ENCODE measurements at places on chromosomes 6 and 20. TPM values are rescaled to one million over a fixed set of nuclear protein-coding genes. Genes with fewer than 3 reads are reported as not detected.

The KHDC1L gene
- total RNA-seq = not detected

The LY6G6C gene
- total RNA-seq = not detected

The ANKRD66 gene
- total RNA-seq = not detected

The PHF20 gene
- 112 TPM for total RNA-seq

The CLPSL2 gene
- not detected for total RNA-seq

The TMEM244 gene
- total RNA-seq = not detected

The PSORS1C2 gene
- total RNA-seq = not detected

The DYNLT2 gene
- total RNA-seq = 1.3 TPM

The TRIM10 gene
- not detected for total RNA-seq

The TFAP2C gene
- total RNA-seq = 11.3 TPM

The TAP2 gene
- 30.7 TPM for total RNA-seq

The RPS21 gene
- total RNA-seq = 1,943 TPM

The NMBR gene
- not detected for total RNA-seq

The KCNQ5 gene
- total RNA-seq = 0.84 TPM

The PERP gene
- total RNA-seq = 90.5 TPM

The MROH8 gene
- 0.05 TPM for total RNA-seq

The SYTL3 gene
- 0.52 TPM for total RNA-seq

The CD109 gene
- total RNA-seq = 36.3 TPM

The TTK gene
- total RNA-seq = 51.2 TPM

The CTCFL gene
- total RNA-seq = not detected

The CAPN11 gene
- total RNA-seq = not detected

The CYP21A2 gene
- not detected for total RNA-seq

The PROKR2 gene
- not detected for total RNA-seq

The CPNE5 gene
- 0.63 TPM for total RNA-seq

All from NCI-H460 (cell line).